ENCODE measurements at places on chromosomes 12 and 14.

DNA sequence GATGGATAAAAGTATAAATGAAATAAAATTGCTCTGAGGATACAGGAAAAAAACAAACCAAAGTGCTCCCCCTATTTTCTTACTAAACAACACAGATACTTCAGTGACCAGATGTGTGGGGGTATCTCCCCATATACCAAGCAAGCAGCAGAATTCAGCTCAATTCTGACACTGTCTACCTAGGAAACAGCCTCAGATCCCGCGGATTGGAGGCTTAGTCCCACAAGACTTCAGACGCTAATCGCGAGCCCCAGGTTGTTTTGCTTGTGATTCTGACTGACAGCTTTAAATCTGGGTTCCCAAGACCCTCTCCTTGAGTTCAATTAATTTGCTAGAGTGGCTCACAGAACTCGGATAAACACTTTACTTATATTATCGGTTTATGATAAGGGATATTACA is 17.3 kb downstream of the NFKBIA start:
- DNase-seq = no peak

- DNase-seq = no peak
Measured at GRCh38 chr14:34438438-34438837, 23.6 kb downstream of the SPTSSA start.

DNA sequence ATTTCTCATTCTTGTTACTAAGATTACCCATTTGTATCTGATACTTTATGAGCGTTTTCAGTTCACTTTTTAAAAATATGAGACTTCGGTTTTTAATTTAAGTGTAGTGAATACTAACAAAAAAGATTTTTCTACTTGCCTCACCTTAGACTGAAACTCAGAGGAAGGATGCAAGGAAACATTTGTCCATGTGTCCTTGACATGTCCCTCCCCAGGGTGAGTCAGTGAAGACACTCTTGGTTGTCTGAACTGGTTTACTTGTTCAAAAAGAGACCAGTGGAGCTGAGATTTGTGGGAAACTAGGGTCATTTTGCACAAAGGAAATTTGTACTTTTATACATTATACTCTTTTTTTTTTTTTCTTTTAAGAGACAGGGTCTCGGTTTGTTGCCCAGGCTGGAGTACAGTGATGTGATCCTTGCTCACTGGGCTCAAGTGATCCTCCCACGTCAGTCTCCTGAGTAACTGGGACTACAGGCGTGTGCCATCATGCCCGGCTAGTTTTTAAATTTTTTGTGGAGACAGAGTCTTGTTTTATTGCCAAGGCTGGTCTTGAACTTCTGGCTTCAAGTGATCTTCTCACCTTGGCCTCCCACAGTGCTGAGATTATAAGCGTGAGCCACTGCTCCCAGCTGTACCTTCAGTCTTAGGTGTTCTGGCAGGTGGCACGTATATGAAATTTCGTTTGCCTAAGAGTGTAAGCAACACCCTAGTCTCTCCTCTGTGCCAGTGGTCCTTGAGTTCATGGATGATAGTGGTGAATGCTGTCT is 56.7 kb downstream of the PPFIBP1 start:
- DNase-seq = no peak

- no peak for DNase-seq
Measured at GRCh38 chr12:13152281-13152680, 44.2 kb upstream of the EMP1 start.

DNA sequence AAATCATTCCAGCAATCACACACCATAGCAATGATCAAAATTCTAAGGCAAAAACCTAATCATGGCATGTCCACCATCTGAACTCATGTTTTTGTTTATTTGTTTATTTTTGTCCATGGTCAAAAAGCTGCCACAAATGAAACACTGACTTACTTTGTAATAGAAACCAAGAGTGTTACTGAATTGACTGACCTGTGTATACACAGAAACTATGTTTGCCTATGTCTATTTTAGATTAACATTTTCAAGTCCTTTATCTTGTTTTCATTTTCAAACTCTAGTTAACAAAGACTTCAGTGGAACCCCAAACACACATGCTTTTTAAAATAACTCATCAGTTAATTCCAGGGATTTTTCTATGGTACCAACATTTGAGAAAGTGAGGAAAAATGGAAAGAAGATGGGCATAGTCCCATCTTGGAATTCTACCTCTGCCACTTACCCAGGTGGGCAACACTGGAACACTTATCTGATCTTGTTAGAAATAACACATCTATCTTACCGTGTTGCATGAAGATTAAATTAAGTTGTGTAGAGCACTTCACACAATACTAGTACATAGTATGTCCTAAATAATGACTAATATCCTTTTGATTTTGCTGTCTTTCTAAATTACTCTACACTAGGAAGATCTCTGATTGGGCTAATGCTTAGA is 6.4 kb downstream of the LUM start:
- DNase-seq = no peak
